Right atrium auricular region (tissue), 2 donors: ENCODE measurements at places on chromosomes 7 and 10.

- no peak for DNase-seq
Measured at GRCh38 chr7:23093111-23093510, 12.5 kb upstream of the KLHL7 start.

DNA sequence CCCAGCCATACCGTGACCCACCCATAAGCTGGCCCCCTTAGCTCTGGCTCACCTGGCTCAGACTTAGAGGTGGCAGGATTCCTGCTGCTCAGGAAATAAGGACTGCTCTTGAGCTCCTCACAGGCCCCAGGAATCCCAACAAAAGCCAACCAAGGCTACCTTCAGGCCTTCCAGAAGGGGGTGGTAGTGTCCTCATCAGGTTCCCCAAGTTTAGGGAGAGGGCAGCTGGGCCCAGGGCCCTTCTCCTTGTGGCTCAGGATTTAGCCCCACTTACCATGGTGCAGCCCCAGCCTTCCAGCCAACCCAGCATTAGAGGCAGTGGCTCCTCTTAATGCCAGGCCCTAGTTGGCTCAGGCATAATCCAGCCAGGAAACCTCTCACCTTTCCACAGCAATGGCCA, 23.5 kb downstream of the NPFFR1 start:
- no peak for DNase-seq

DNA sequence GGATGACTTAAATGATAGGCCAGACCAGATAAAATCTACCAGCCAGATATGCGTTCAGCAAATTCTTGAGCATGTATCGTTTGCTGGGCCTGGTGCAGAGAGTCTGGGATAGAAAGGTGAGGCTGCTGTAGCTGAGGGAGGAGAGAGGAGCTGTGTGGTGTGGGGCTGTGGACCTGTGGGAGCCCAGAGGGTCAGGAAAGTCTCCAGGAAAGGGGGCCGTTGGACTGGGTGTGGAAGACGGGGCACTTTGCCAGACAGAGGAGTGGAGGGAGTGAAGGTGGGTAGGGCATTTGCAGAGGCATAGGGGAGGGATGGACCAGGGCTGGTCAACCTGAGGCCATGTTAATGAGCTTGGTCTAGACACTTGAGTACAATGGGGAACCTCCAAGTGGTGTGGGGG, 124.7 kb upstream of the UNC5B start:
- DNase-seq: no peak

DNA sequence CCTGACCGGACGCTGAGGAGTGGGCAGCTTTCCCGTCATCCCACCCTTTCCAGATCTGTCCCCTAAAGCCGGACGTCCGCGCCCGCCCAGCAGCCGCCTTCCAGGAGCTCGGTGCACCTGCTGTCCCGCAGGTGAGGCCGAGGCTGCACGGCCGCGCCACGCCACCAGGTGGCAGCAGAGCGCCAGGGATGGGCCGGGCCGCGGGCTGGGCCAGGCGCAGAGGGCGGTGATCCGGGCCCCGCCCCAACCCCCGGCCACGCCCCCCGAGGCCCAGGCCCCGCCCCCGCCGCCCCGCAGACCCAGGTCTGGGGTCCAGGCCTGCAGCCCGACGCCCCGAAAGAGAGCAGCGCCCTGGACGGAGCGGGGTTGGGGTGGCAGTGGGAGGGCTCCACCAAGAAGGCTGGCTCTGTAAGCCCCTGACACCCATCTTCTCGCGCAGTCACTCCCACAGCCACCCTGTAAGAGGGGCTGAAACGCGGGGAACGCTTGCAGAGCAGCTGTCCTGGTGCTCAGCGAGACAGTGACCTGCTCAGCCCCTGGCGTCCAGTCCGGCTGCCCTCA, 32.2 kb downstream of the FOXL3 start:
- no peak for DNase-seq

DNA sequence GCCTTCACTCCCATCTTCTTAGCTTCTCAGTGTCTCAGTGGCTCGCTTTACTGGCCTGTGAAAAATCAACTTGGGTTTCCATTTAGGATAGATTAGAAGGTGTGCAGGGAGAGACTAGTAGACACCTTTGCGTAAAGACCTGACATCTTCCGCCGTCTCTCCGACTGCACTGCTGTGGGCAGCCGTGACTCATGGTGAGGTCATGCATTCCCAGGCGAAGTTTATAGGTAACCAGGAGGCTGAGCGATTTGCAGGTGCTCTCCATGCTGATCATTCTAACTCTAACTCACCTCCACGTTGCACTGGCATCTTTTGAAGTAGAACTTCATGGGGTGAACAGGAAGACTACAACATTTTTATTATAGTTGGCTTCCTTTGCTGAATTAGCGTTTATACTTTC, 68.0 kb upstream of the ZNF438 start:
- no peak for DNase-seq

GRCh38 chr7:147639037-147639436, 951.5 kb upstream of the C7orf33 start:
- DNase-seq: no peak

- peak; percentile 36 for DNase-seq
Measured at GRCh38 chr10:48444861-48445841, 138.7 kb downstream of the MAPK8 start.

DNA sequence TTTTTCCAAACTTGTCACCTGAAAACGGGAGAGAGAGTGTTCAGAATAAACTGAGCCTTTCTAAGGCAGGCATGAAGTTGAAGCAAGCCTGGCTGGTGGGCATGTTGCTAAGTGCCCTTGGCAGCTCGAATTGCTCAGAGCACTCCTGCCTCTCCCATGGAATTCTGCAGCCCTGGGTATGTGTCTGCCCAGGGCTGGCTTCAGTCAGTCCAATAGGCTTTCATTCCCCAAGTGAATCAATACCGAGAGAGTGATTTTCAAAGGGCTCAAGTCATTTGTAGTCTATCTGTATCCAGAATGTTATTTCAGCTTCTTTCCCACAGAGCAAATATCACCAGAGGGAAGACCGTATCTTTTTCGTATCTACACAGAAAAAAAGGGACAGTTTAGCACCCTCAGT, 415.5 kb upstream of the COBL start:
- DNase-seq: no peak

GRCh38 chr7:77831953-77832352, 33.4 kb downstream of the PHTF2 start:
- DNase-seq: no peak

DNA sequence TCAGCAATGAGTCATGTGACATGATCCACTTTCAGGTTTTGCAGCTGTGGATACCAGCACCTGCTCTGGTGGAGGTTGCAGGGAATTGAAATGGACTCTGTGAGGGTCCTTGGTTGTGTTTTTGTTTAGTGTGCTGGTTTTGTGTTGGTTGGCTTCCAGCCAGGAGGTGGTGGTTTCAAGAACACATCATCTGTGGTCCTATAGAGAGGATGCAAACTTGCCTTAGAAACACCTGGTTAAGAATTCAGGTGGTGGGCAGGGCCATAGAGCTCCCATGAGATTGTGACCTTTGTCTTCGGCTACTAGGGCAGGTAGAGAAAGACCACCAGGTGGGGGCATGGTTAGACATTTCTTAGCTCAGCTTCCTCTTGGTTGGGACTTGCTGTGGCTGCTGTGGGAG, 59.2 kb upstream of the CYP2C9 start:
- DNase-seq: no peak

GRCh38 chr7:92644406-92645113, 54.4 kb upstream of the FAM133B start:
- no peak for DNase-seq

DNA sequence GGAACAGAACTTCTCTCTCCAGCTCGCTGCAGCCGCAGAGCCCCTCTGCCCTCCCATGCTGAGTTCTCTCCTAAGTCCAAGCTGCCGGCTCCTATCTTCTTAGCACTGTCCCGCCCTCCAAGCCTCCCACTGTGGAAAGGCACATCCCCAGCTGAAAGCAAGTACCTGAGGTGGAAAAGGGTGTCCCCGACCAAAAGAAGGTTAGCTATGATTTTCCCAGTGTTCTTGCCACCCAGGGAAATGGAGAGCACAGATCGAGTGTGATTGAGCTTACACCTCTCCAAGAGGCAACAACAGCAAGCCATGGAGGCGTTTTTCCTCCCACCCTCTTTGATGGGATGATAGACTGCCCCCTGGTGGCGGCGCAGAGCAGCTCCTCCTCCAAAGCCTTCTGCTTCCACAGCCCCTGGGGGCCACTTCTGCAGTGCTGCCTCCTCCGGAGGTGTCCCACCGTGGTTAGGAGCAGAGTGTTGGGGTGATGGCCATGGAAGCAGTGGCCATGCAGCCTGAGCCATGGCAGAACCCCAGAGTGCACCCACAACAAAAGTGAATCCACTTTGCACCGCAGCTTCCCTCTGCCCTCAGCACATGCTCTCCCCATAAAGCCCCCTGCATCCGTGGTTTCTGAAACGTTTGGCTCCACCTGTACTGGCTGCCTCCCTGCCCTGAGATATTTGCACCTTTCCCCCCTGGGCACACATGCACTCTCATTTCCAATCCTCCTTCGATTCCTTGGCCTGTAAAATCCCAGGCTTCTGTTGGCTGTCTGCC, 143.1 kb upstream of the STK17A start:
- DNase-seq: no peak
